ENCODE measurements at places on chromosomes 7 and 10.

- DNase-seq, result no peak
These were observed 266.7 kb upstream of the PHF14 start for GRCh38 chr7:10706875-10707493.

GRCh38 chr7:491958-492713 lies 27.5 kb downstream of the PDGFA start:
- no peak for DNase-seq

DNA sequence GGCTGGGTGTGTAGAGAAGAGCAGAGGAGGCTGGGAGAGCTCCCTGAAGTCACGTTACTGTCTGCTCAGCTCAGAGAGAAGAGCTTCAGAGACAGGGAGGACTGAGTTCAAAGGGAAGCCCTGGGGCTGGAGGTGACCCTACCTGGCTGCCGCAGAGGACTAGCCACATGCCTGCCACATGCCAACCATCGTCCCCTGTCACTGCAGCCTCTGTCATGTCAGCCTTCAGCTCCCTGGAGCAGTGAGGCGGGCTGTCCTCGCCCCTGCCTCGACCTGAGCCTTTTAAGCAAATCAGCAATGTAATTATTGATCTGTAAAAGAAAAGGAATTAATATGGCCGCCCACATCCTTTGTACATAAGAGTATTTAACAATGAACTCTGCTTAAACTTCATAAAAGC lies 89.3 kb upstream of the RET start:
- no peak for DNase-seq

- peak; percentile 24 for DNase-seq
These were observed 106.4 kb downstream of the BMPER start for GRCh38 chr7:34011696-34012095.

- no peak for DNase-seq
These were observed 76.6 kb upstream of the ADO start for GRCh38 chr10:62727934-62728333.

DNA sequence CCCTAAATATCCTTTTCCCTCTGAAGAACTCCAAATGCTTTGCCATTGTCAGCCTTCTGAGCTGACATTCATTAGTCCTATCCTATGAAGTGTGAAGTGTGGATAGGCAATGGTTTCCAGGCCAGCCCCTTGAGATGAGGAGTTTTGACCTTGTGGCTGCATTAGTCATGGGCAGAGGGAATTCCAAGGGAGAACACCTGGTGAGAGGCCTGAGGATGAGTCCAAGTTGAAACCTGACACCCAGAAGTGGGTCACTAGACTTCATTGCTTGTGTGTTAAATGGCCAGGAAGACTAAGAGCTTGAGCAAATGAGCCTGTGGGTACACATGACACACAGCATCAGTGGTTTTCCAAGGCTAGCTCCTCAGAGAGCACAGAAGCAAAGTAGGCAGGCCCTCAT lies 260.8 kb downstream of the SKAP2 start:
- DNase-seq, result no peak

DNA sequence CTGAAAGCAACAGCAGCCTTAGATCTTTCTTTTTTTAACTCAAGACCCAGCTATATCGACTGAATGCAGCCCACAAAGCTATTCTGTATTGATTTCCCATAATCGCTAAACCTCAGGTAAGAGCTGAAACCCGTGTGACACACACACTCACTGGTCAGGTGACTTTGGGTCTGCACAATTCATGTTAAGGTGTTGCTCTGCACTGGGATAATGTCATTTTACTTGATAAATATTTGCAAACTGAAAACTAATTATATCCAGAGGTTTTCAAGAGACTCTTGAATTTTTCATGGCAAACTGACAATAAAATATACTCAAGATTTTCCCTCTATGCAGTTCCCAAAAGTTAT lies 33.1 kb downstream of the SCRN1 start:
- DNase-seq, result no peak
